Upper lobe of right lung (tissue), 1 donor: ENCODE measurements at places on chromosomes 1 and 21. TPM values are rescaled to one million over a fixed set of nuclear protein-coding genes. Genes with fewer than 3 reads are reported as not detected.

GRCh38 chr1:72100771-72101170, 181.6 kb downstream of the NEGR1 start:
- DNase-seq: no peak

- DNase-seq: no peak
Observed at GRCh38 chr1:201112173-201112731, at the start of gene CACNA1S. Gene CACNA1S, minus strand, starts transcription at chr1:201112426. Its CDS starts 87 bp downstream, at chr1:201112339.

DNA sequence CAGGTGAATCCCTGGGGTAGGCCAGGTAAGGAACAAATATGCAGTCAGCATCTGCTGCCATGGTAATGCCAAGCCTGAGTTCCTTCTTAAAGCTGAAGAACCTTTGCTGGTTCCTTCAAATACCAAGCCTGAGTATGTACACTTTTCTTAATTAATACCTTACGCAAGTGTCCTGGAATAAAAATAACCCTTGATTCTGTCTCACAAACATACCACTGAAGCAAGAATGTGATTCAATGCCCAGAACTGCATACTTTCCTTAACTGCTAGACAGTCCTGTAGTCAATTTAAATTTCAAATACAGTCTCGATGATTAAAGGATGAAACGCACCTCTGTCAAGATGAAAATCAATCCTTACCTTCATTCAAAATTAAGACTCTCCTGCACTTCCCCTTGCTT, 634.0 kb upstream of the CHRM3 start:
- no peak for DNase-seq

GRCh38 chr1:65309304-65310077, at the start of gene DNAJC6:
Gene DNAJC6, plus strand, starts transcription at chr1:65309543. Its CDS starts 203 bp downstream, at chr1:65309746.
- DNase-seq: peak; percentile 88

DNA sequence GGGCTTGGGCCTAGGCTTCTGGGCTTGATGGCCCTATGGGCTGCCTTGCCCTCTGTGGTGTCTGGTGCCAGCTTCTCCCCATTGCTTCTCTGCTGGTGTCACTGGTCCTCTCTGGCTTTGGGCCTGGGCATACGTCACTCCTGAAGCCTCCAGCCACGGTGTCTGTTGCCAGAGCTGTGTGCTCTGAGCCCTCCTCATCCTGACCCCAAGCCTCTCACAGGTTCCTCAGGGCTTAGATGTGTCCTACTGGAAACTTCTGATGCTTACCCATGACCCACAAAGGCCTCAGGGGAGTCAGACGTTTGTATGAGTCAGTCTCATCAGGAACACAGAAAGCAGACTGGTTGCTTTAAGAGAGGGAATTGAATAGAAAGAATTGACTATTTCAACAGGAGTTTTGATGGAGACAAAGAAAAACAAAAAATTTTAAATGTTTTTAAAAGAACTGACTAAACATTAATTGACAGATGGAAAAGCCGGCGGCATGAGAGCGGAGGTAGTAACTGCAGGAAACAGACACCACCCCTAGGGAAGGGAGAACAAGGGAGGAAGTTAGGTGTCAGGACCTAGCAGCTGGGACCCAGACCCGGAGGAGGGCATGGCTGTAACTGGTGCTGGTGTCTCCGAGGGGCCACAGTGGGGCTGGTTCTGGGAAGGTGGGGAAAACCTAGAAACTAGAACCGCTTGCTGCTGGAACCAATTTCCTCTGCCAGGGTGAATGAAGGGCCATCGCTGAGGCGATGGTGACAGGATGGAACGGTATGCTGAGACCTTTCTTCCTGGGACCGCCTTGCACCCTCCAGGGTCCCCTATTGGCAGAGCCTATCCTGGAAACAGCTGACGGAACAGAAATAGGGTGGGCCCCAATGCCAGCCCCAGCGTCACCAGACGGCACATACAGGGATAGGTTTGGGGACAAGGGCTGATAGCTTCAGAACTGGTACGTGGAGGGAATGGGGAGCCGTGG, 40.0 kb upstream of the CITED4 start:
- DNase-seq: peak; percentile 46

DNA sequence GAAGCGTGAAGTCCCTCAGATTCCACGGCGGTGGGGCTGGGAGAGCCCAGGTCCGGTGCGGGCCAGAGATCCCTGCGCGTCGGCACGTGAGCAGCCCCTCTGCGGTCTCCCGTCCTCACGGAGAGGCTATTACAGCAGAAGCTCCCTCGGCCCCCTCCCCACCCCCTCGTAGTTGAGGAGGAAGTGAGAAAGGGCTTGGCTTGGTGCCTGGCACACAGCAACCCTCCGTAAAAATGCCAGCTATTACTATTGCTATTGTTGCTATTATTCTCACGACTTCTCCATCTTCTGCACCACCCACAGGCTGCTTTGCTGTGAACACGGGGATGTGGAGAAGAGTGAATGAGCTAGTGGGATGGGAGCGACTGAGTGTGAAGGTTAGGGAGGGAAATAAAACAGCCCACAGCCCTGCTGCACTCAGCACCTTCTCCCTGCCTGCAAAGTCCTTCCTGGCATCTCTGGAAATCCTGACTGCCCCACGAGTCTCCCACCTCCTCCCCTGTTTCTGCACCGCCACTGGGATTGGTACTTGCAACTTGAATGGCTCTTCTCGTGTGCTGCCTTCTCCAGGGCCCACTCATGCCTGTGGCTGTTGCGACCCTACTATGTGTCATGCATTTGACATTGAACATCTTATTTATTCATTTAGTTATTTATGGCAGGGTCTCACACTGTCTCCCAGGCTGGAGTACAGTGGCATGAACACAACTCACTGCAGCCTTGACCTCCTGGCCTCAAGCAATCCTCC, 26.6 kb downstream of the ZBTB18 start:
- no peak for DNase-seq

DNA sequence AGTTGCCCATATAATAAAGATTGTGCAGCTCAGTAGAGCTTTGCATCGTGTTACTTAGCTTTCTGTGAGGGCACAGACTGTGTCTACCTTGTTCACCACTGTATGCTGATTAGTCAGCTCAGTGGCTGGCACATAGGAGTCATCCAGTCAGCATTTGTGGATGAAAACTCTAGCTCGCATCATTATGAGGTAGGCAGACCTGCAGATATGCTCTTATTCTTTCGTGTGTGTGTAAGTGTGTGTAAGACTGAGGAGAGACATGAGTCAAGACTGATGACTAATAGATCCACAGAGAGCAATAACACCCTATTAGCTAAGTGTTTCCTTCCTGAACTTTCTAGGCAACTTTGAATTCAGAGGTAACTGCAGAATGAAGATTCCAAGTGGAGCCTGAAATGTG, 17.1 kb downstream of the TTF2 start:
- DNase-seq: no peak

- peak; percentile 25 for DNase-seq
Observed at GRCh38 chr1:15290382-15290781, 43.4 kb downstream of the FHAD1 start.

DNA sequence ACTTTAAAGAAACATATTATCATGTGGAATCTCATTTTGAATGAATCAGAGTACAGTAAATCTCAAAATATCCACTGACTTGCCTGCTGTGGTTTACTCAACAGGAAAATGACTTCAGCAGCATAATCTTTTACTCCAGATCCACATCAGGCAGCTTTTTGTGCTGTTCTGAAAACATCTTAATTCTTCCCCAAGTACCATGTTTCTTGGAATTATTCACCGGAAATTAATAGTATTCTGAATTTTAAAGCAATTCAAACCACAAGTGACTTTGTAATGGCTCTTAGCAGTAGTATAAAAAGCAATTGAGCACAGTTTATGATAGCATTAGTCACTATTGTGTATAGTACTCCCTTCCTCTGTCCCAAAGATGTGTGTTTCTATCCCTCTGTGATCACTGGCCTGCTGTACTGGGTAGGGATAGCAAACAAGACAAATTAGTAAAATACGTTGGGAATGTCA, 64.2 kb upstream of the ERRFI1 start:
- DNase-seq: no peak

- DNase-seq: no peak
Observed at GRCh38 chr1:34378968-34379856, 202.5 kb downstream of the C1orf94 start.

- no peak for DNase-seq
Observed at GRCh38 chr21:34205811-34206571, 132.6 kb downstream of the MRPS6 start.

DNA sequence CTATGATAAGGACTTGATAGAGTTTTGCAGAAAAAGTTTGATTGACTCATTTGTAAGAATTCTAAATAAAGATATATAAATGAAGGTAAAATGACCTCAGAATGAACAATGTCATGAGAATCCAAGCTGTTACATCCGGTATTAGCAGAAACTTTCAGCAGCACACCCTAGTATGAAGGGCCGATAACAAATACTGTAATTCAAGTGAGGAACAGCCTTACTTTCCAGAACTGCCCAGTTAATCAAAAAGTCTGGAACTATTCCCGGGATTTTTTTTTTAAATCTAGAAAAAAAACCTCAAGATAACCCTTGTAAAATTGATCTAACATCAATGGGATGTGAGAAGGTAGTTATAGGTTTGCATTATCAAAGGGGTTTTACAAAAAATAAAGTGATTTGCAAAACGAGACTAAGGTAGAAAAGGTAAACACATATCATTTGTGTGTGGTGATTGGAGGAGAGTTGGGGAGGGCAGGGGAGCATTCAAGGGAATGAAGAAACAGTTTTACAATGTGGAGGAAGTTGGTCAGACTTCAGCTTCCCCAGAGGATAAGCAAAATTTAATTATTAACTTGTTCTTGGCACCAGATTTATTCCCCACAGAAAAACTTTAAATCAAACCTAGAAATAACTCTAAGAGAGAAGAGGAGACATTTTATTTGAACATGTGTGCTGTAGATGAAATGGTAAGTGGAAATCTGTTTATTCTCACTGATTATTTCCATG, 75.9 kb upstream of the VCAM1 start:
- no peak for DNase-seq

GRCh38 chr1:58732087-58732775, 32.4 kb upstream of the MYSM1 start:
- DNase-seq: no peak

GRCh38 chr1:185694081-185694480, 40.1 kb upstream of the HMCN1 start:
- no peak for DNase-seq

GRCh38 chr1:101532377-101532776, 295.6 kb downstream of the S1PR1 start:
- no peak for DNase-seq

DNA sequence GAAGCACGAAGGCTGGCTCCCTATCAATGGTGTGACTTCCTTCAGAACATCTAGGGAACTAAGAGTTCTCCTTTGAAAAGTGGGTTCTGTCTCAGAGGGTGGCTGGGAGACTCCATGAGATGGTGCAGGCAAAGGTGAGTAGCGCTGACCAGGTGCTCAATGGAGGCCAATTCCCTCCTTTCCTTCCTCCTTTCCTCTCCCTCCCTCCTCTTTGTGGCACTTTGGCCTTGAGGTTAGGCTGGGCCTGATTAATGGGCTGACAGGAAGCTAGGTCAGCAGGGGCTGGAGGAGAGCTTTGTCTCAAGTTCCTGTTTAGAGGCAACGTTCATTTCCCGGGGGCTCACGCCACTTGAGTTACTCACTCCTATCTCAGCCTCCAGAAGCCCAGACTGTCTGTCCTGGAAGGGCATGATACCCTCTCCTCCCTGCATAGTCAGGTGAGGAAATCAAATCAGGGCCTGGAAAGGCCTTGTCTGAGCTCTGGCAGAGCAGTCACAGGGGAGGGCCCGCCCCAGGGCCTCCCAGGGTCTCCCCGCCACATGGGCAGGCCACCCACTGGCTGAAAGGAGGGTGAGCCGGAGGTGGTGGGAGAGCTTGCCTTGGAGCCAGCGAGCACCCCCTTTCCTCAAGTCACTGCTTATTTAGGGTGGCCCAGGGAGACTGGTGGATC, 58.4 kb upstream of the SSBP3 start:
- DNase-seq: peak; percentile 38

- DNase-seq: no peak
Observed at GRCh38 chr21:17732306-17732705, 86.8 kb downstream of the C21orf91 start.

DNA sequence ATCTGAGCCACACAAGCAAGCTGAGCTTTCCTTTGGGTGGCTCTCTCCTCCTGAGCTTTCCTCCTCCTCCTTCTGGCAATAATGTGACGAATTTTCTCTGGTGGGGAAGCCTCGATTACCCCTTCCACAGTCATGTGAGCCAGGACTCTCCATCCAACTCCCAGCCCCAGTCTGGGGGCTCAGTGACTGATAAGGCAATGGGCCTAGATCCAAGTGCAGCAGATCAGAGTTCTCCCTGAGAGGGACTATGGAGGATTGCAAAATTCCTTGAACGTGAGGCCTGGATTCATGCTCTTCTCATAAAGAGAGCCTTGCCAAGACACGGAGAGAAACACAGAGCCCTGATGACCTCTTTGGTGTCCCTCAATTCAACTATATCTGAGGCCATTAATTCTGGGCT, 31.3 kb upstream of the TRIM67 start:
- DNase-seq: no peak

DNA sequence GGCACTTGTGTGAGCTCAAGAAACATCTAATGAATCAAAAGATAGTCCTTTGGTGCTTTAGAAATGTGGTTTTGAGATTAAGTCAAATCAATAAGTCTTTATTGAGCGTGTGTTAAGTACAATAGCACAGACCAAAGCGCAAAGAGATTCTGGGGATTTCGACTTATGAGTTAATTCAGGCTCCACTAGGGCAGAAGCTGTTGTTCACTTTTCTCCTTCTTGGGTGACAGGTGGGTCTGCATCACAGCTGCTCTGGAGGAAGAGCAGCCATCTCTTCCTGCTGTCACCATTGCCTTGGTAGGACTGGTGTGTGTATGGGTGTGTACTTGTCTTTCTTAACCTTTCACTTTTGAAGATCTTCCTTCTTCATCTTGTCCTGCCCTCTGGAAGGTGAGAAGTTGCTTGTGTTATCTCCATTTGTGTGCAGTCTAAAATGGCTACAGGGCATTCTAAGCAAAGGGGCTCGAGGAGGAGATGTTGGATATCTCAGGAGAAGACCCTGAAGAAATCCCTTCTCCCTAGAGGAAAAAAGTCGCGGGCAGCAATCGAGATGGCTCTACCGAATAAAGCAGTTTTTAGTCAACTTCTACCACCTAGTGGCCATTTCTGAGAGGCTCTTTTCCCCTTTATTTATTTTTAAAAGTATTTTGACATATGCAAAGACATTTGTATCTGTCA, 22.9 kb upstream of the DISC1 start:
- DNase-seq: no peak

DNA sequence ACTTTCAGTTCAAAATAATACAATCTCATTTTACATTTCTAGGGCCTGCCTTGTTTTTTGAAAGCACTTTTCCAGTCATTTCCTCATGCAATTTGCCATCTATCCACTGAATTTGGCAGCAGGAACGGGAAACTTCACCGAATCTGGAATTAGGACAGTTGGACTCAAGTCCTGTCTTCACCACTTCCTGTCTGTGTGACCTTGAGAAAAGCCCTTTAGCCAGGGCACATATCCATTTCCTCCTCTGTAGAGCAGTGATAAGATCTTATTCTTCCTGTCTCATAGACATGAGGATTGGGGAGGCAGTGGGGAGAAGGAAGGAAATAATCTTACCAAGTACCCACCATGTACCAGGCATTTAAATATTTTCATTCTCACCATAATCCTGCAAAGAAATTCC, 12.0 kb downstream of the VAV3 start:
- no peak for DNase-seq

The TMCO4 gene
- total RNA-seq: 24.3 TPM

The CHRM3 gene
- total RNA-seq: 5.4 TPM

The C8B gene
- total RNA-seq: not detected

The ABCG1 gene
- total RNA-seq: 62.6 TPM

The SELL gene
- total RNA-seq: 12.1 TPM

The CHIA gene
- total RNA-seq: 6.3 TPM

The LRRC53 gene
- not detected for total RNA-seq

The DOP1B gene
- 19.0 TPM for total RNA-seq

The EPHX1 gene
- 245 TPM for total RNA-seq

The TMIGD3 gene
- 5.1 TPM for total RNA-seq

The THEM5 gene
- total RNA-seq: not detected
